AG09319 (cell line): ENCODE measurements at places on chromosomes 2 and 18.

- no peak for DNase-seq
Measured at GRCh38 chr2:206158563-206159345, 490 bp downstream of the NDUFS1 start.

DNA sequence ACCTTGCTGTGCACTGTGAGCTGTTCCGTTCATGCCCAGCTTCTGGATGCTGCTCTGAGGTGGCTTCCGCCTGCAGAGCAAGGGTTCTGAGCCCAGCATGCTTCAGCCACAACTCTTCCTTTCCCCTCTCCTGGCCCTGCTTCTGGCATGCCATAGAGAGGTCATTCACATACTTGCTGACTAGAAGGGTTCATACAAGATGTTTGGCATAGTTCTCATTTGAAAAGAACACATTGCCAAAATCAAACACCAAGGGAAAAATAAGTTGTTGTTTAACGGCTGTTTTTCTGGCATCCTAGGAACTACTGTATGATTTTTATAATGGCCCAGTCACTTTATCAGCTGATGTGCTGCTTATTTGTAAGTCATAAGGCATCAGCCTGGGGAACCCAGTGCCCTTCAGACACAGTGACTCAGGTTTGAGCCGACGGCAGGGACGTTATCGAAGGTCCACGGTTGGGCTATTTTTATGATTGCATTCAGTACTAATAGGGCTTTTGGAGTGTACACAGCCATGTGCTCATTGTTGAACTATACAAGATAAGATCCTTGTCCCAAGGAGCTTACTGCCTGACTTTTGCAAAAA lies 53.9 kb upstream of the CTAGE1 start:
- DNase-seq = no peak

DNA sequence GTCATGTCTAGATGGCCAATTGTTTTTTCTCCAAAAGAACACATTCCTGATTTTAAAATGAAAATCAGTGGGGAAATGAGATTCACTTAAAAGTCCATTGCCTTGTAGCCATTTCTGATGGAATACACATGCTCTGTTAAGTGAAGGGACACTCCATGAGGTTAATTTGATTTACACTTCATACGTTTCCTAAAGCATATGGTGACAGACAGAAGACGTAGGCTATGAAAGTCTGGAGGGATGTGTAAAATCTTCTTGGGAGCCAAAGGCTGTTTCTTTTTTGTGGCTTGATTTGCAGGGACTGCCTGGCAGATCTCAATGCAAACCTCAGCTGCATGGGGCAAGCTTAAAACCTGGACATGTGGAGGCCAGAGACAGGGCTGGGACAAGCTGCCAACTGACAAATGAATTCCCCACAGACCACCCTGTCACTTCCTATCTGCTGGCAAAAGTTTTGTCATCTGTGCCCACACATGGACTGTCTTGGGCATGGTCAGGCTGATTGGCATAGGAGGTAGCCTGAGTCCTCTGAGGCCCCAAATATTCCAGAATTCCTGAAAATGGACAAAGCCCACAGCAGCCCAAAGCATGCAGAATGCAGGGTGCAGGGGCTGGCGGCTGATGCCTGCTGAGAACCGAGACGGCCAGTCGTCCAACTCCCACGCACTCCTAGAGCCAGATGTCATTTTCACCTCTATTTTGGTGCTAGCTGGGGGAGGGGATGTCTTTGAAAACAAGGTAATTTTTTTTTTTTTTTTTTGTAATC lies 73.9 kb downstream of the SDC1 start:
- DNase-seq = no peak

DNA sequence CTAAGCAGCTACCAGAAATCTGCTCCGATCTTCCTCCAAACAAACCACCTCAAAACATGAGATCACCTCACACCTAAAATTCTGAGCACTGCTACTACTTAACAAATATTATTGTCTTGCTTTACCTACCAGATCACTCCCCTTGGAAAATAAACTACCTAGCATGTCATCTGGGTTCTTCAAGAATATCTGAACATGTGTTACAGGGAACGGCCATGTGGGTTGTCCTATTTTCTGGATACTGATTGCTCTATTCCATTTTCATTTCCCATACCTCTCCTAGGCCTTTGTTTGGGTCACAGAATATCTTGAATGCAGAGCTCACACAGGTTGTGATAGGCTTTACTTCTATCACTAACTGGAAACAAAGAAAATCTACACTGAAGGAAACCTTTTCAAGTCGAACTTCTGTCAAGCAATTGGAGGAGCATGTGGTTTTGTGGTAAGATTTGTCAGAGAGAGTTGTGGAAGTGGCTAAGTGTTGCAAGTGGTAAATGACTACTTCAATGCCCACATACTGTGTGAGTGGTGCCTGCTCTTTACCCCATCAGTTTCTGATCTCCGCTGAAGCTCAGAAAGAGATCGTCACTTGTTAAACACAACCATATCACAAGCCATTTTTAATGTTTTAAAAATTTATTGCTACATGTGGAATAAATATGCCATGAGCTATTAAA lies 739.1 kb upstream of the ZEB2 start:
- DNase-seq = no peak

DNA sequence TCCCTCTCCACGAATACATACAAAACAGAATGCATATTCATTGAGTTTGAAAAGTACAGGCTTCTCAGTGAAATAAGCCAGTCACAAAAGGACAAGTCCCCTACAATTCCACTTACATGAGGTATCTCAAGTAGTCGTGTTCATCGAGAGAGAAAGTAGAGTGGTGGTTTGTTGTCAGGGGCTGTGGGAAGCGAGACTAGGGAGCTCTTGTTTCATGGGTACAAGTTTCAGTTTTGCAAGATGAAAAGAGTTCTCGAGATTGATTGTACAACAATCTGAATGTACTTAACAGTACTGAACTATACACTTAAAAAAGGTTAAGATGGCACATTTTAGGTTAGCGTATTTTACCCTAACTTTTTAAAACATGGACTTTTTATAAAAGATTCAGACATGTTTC lies 71.5 kb upstream of the TTC39C start:
- no peak for DNase-seq

DNA sequence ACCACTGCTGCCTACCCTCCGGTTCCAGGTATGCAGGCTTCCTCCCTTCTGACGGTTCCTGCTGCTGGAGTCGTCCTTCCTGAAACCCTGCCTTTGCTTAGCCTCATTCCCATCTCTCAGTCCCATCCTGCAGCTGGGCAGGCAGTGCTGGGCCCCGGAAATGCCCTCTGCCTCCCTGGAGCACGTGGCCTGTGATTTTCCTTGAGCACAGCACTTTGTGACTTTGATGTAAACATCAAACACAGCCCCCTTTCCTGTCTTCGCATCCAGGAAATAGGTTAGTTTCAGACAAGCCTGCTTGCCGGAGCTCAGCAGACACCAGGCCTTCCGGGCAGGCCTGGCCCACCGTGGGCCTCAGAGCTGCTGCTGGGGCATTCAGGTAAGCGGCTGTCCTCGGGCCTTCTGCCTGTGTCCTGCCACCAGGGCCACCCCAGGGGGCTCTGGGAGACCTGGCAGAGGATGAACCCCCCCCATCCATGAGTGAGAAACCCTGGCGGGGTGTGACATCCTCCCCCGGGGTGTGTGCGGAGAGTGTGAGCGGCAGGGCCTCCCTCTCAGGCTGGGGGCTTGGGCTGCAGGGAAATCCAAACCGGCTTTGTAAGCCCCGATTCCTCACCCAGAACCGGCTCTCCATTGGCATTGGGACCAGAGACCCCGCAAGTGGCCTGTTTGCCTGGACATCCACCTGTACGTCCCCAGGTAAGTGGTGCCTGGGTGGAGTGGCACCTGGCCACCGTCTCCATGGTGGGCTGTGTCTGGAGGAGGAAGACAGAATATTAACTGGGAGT lies at the start of gene ZAP70:
TSS of gene ZAP70 (plus strand) at position 281 of the 788 bp plus-strand sequence. CDS start 10,461 bp downstream, outside the sequence.
- no peak for DNase-seq

- DNase-seq = no peak
Measured at GRCh38 chr2:120625865-120626560, 109.7 kb upstream of the GLI2 start.

DNA sequence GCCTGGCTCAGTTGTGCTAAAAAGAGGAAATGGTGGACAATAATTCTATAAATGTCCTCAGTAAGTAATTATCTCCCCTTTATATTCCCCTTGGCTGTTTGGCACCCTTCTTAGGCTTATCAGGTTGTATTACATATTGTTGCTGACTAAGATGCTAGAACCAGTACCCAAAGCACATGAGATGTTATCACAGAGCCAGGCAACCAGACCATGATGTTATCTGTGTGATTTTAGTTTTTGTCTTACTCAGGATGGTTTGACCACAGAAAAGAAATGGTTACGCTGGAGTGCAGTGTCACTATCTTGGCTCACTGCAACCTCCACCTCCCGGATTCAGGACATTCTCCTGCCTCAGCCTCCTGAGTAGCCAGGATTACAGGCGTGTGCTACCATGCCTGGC lies 15.2 kb downstream of the R3HDM1 start:
- DNase-seq = no peak

- DNase-seq = no peak
Measured at GRCh38 chr2:38836791-38837190, 38.9 kb downstream of the DHX57 start.

GRCh38 chr2:97095661-97096060 lies 979 bp upstream of the FAHD2B start:
- no peak for DNase-seq

- DNase-seq = no peak
Measured at GRCh38 chr18:36493349-36494159, 196.0 kb downstream of the FHOD3 start.

DNA sequence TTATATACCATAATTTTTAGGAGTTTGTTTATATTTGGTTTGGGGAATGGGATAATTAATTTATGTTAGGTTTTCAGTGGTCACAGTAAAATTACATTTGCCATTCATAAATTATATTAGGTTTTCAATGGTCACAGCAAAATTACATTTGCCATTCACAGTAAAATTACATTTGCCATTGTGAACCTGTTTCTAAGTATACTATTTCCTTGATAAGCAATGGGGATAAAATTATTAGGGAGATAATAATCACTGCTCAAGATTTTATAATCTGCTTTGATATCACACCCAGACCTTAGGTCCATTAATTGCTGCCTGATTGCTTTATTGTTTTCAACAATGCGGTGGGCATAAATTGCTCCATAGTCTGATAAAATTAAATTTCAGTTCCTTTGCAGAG lies 124.6 kb downstream of the ASXL3 start:
- DNase-seq = no peak

DNA sequence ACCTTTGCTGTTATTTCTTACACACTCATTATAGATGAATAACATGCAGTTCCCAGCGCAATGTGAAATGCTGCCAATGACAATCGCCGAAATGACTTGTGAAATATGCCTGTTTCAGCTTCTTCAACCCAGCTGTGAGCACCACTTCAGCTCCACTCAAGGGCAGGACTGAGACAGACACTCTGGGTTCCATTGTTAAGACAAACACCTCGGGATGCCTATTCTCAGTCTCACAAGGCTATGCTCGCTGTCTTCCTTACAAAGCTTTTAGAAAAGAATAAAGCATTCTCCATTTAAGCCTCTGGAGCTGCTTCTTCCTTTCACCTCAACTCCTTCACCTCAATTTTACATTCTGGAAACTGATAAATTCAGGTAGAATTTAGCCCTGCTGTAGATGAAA lies 4.2 kb downstream of the CBLN2 start:
- no peak for DNase-seq

- DNase-seq = peak; percentile 69
Measured at GRCh38 chr2:174326161-174327020, 8.4 kb upstream of the SP9 start.

GRCh38 chr18:46754188-46754587 lies 2.7 kb downstream of the ST8SIA5 start:
- no peak for DNase-seq

- DNase-seq = no peak
Measured at GRCh38 chr2:168432565-168433186, 23.4 kb upstream of the CERS6 start.

DNA sequence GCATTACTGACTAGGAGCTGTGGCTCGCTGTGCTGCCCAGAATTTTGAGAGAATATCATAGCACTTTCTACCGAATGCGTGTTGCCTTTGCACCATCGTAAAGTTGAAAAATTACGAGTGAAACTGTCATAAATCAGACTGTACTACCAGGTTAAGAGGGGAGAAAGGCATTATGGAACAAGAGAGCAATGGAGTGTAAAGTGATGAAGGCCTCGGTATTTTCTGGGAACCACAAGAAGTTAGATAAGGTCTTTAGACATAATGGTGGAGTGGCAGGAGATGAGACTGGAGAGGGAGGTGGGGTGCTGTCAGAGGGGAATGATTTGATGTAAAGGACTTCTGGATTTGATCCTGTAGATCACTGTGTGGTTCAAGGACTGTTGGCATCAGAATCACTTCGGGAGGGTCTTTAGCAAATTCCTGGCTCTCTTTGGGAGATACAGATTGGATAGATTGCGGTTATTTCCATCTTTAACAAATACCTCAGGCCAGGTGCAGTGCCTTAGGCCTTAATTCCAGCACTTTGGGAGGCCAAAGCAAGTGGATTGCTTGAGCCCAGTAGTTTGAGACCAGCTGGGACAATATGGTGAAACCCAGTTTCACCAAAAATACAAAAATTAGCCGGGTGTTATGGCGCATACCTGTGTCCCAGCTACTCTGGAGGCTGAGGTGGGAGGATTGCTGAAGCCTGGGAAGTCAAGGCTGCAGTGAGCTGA lies 4.9 kb upstream of the ADGRF3 start:
- DNase-seq = no peak

DNA sequence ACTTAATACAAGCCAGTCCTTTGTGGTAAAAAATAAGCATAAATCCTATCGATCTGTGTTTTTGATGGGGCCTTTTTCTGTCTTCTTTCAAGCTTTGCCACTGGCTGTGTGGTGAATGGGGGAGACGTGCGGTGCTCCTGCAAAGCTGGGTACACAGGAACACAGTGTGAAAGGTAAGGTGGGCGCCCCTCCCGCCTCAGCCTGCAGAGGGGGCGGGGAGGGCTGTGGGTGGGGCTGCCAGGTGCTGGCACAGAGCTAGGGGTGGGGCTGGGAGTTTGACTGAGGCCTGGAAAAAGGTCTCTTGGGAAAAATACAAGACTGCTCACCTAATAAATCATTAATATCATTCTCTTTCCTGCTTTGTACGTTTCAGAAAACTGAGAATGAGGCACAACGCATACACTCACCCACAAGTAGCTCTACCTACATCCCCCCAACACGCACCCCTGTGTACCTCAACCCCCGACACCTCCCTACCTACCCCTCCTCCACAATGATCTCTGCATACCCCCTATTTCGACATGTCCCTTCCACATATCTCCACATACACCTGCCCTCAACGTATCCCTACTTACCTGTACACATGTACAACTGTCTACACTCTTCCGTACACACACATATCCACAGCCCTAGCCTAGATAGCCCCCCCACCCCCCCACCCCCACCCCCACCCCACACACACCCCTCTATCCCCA lies 129.7 kb upstream of the TTC39C start:
- DNase-seq = no peak

GRCh38 chr2:95050385-95051300 lies 25.1 kb downstream of the MAL start:
- no peak for DNase-seq

DNA sequence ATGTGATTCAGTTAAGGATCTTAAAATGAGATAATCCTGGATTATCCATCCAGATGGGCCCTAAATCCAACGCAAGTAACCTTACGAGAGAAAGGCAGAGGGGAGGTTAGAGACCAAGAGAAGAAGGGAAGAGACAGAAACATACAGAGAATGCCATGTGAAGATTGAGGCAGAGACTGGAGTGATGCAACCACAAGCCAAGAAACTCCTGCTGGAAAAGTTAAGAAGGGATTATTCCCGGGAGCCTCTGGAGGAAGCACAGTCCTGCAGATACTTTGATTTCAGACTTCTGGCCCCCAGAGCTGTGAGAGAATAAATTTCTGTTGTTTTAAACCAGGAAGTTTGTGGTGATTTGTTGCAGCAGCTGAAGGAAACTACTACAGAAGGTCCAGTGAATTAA lies 992.7 kb downstream of the BCL11A start:
- DNase-seq = no peak
